ENCODE measurements at places on chromosomes 5 and 9. TPM values are rescaled to one million over a fixed set of nuclear protein-coding genes. Genes with fewer than 3 reads are reported as not detected.

- no peak for DNase-seq
Measured at GRCh38 chr5:153546566-153546965, 56.1 kb downstream of the GRIA1 start.

GRCh38 chr9:134962065-134962972, 44.6 kb upstream of the FCN1 start:
- DNase-seq = no peak

- DNase-seq = no peak
Measured at GRCh38 chr5:178373711-178374110, 141.1 kb upstream of the PHYKPL start.

GRCh38 chr9:135701959-135702721, at the start of gene KCNT1:
Gene KCNT1, plus strand, starts transcription at chr9:135702185. Its CDS starts 74 bp downstream, at chr9:135702259.
- peak; percentile 76 for DNase-seq

GRCh38 chr9:4937446-4937845, 47.6 kb upstream of the JAK2 start:
- DNase-seq = no peak

DNA sequence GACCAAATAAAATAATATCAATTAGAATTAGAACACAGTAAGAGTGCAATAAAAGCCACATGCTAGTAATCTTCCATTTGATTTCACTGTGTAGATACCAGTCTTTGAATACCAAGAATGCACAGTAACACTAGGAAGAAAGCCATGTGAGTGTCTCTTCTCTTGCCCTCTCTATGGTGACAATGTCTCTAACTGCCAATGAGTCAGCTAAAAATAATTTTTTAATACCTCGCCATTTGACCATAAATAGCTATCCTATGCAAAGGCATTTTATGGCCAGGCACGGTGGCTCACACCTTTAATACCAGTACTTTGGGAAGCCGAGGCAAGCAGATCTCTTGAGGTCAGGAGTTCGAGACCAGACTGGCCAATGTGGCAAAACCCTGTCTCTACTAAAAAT, 30.6 kb downstream of the EDIL3 start:
- DNase-seq = no peak

DNA sequence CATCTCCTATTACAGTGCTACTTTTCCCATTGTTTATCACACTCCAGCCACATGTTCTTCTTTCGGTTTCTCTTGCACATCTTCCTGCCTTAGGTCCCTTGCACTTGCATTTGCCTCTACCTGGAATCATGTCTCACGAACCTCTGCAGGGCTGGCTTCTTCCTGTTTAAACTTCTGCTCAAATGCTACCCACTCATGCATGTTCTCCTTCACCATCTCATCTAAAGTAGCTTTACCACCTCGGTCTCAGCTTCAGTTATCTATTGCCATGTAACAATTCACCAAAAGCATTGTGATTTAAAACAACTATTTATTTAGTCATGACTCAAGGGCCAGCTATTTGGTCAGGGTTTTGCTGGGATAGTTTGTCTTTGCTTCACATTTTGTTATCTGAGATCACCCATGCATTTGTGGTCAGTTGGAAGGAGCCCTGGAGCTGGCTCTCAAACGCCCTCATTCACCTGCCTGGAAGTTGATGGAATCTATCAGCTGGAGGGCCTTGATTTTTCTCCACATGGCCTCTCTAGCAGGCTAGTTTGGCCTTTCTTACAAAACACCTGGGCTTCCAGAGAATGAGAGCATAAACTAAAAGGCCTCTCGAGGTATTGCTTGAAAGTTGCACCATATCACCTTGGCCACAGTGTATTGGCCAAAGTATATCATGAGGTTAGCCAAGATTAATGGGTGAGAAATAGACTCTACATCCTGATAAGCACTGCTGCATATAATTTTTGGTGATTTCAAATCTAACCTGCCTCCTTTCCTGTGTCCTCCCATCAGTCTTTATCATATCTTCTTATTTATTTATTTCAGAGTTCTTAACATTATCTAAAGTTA, 21.4 kb downstream of the SPINK1 start:
- no peak for DNase-seq

GRCh38 chr5:73214996-73215395, 42.0 kb downstream of the TMEM174 start:
- no peak for DNase-seq

DNA sequence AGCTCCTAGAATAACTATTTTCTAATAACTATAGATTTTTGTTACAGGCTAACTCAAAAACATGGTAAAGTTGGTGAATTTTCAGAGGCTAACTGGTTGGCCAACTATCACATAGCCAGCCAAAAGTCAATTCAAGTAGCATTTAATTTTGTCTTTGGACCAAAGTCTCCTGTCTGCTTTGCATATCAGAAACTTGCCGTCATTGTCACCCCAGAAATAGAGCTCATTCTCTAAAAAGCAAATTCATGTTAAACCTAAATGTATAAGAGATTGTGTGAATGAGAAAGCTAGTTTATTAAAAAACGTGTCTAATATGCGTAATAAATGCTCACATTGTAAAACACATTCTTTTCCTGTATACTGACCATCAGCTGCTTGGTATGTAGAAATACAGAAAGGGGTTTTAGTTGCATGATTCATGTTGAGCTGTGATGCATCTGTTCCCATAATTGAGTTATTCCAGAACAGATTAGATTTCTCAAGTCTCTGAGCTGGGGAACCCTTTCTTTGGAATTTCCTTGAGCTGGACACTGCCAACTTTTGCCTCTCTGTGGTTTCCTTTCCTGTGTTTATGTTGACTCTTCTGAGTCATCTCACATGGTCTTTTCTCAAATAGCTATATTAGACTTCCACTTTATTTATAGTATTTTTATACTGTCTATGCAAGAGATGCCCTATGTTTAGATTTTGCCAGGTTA, 7.3 kb downstream of the SRFBP1 start:
- DNase-seq = no peak

- DNase-seq = no peak
Measured at GRCh38 chr5:17196697-17197096, 20.7 kb upstream of the BASP1 start.

GRCh38 chr5:171369056-171369455, 18.6 kb upstream of the NPM1 start:
- no peak for DNase-seq

GRCh38 chr5:86038566-86038965, 579.2 kb upstream of the COX7C start:
- no peak for DNase-seq

DNA sequence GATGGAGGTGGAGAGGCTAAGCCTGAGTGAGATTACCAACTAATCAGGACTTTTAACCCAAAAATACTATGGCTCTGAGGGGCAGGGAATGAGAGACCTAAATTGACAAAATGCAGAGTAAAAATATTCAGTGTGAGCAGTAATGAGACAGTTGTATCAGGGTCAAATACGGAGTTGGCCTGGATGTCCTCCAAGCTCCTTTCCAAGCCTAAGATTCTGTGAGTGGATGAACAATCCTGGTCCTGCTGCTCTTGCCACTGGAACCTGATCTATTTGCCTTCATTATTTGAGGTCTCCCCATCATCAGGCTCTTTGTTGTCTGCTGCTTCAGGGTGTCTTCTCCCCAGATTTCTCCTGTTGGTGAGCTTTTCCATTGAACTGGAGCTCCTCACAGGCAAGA, 1.1 kb downstream of the PDCD1LG2 start:
- DNase-seq = no peak

GRCh38 chr5:167785901-167786300, 505.5 kb upstream of the WWC1 start:
- DNase-seq = no peak

GRCh38 chr9:89661956-89662717, 57.3 kb downstream of the GADD45G start:
- peak; percentile 98 for DNase-seq

DNA sequence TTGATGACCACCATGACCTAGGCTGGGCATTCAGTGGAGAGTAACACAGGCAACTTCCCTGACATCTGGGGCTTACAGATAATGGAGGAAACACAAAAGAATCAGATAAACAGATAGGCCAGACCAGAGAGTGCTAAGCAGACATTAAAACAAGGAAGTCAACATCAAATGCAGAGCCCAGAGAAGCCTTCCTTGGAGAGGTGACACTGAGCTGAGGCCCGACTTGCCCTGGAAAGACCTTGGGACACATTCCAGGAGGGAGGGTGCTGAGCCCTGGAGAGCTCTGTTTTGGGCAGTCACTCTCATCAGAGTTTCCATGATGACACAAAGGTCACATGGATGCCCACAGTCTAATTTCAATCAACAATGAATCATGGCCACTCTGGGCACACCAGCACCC, 31.9 kb upstream of the C5orf58 start:
- no peak for DNase-seq

- DNase-seq = no peak
Measured at GRCh38 chr5:50724262-50724661, 57.8 kb downstream of the PARP8 start.

DNA sequence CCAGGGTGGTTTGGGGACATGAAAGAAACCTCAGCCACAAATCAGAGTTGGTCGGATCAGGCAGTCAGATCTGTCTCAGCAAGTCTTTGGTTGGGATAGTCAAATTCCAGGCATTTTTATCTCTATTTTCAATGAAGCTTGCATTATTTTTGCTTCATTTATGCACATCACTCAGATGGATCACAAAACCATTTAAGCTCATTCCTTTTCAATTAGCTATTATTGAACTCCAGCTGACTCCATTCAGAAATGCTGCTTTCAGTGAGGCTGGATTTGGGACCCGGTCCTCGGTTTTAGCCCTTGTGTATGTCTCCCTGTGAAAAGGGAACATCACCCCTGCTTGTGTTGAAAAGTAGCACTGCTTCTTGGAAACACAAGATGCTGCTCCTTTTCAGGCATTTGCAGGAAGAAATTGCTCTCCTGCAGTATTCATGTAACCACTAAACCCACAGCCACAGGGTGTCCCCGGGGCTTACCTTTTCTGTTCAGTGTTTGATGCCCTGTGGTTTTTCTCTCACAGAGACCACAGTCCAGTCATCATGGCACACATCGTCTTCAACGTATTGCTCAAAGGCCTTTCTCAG, 232.9 kb downstream of the NFIB start:
- no peak for DNase-seq

Gene SCGB3A2
- 62.5 TPM for total RNA-seq

Gene SPATA31E1
- 0.09 TPM for total RNA-seq

Gene ITK
- total RNA-seq = 0.22 TPM

Gene PNPLA7
- total RNA-seq = 1.6 TPM

Gene PCDHB11
- total RNA-seq = 2.0 TPM

Gene DBH
- not detected for total RNA-seq

Gene IFNE
- total RNA-seq = not detected

Gene MRPS2
- 81.0 TPM for total RNA-seq

Gene TRMT10B
- 5.7 TPM for total RNA-seq
